ENCODE measurements at places on chromosomes 1 and 21.

DNA sequence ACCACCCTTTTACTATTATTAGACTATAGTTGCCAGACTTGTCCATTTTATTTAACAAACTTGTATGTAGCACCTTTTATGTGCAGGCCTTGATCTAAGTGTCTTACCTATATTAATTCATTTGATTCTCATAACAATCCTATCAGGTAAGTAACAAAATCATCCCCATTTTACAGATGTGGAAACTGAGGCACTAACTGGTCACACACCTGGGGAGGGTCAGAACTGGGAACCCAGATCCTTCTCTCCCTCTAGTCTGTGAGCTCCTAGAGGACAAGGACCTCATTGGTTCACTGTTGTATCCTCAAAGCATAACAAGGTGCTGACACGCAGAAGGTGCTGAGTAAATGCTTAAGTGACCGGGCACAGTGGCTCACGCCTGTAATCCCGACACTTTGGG, 14.9 kb downstream of the FBXO2 start:
- no peak for DNase-seq

- DNase-seq: no peak
Observed at GRCh38 chr1:78291418-78291817, 199.4 kb upstream of the PTGFR start.

GRCh38 chr1:45772971-45773370, 22.5 kb upstream of the IPP start:
- no peak for DNase-seq

GRCh38 chr1:12636098-12636950, 7.6 kb upstream of the AADACL4 start:
- peak; percentile 80 for DNase-seq

DNA sequence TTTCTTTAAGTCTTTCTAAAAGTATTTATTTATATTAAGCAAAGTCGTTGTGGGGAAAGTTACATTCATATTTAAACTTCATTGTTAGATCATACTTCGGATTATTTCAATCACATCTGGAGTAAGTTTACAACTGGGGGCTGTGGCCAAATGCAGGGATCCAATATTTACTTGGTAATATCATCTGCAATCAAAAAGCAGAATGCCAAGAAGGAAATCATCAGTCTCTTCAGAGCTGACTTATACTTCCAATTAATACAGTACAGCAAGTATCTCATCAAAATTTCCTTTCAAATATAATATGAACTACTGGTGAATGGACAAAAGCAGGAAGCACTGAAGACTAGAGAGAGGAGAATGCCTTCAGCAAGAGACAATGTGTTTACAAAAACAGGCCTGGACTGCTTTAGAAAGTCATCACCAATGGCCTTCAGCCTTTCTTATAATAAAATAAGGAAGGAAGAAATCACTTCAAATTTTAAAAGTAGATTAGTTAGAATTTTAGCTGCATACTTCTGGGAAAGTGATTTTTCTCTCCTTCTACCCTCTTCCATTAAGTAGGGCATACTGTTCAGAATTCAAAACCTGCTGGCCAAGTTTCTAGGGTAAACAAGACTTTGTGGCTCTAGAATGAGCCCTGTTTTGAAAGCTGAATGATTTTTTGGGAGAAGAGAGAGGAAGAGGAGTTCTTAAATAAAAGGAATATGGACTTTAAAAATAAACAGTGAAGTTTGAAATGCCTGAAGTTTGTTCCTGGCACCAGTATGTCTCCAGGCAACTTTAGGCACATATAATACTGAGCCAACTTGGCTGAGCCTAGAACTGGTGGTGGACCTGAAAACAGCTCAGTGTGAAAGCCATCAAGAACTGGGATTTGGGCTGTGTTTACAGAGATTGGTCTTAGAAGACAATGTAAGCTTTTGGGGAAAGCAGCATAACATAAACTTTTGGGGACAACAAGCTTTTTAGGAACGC, 22.2 kb upstream of the MYOC start:
- no peak for DNase-seq

DNA sequence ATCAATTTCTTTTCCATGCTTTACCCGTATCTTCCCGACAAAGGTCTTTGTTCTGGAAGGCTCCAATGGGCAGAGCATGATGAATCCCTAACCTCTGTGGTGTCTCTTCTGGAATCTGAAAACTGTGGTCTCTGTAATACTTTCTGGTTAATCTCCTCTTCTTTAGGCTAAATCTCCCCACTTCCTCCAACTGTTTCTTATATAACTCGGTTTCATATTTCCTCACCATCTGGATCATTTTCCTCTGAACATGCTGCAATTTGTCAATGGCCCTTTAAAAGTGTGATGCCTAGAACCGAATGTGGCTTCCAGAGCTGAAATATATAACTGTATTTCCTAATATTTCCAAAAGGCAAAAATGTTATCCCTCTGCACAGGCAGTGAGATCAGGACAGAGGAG, 66.1 kb downstream of the ALG14 start:
- DNase-seq: no peak

GRCh38 chr1:218874801-218875400, 298.8 kb upstream of the LYPLAL1 start:
- DNase-seq: no peak

DNA sequence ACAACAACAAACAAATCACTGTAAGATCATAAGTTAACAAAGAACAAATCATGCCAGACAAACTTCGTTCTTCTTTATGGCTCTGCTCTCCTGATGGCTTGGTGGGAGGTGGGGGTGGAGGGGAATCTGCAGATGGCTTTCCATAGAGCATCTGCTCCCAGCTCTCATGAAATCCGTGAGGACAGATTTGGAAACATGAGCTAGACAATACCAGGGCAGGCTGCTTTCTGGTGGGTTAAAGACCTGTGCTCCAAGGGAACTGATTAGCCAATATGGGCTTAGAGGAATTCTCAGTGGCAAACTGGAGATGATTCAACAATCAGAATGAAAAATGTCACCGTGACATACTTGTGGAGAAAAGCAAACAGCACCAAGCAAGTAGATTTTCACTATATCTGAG, 69.4 kb upstream of the TLR5 start:
- no peak for DNase-seq

GRCh38 chr1:154777154-154777553, 92.9 kb downstream of the KCNN3 start:
- DNase-seq: no peak

DNA sequence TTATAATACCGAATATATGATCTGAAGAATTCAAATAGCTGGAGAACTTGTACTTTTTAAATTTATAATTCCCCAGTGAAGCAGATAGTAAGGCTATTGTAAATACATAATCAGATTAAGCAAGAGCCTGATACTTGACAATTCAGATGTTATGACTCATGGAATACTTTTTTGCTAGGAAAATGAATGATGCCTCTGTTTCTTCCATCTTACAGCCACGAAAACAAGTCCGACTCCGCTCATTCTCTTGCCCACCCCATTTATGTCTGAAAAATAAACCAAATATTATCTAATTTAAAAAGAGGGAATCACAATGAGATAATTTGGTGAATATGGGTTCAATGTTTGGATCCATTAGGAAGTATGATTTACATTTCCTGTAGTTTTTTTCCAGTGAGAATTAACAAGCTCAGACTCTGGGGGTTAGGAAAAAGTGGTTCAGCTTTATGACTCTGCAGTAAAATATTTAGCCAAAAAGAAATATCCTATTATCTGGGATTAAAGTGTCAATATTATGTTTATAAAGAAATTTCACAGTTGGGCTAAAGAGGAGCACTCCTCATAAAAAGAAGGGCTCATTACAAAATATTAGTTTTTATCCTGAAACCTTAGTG, 50.4 kb upstream of the DAB1 start:
- DNase-seq: no peak

- DNase-seq: peak; percentile 34
Observed at GRCh38 chr1:14363707-14364413, 234.6 kb upstream of the KAZN start.

Measured in GM23338 (cell line).